ENCODE measurements at places on chromosomes 16 and 17.
A peak's percentile ranks its signal among the peaks of the same experiment; 100 is the strongest.

DNA sequence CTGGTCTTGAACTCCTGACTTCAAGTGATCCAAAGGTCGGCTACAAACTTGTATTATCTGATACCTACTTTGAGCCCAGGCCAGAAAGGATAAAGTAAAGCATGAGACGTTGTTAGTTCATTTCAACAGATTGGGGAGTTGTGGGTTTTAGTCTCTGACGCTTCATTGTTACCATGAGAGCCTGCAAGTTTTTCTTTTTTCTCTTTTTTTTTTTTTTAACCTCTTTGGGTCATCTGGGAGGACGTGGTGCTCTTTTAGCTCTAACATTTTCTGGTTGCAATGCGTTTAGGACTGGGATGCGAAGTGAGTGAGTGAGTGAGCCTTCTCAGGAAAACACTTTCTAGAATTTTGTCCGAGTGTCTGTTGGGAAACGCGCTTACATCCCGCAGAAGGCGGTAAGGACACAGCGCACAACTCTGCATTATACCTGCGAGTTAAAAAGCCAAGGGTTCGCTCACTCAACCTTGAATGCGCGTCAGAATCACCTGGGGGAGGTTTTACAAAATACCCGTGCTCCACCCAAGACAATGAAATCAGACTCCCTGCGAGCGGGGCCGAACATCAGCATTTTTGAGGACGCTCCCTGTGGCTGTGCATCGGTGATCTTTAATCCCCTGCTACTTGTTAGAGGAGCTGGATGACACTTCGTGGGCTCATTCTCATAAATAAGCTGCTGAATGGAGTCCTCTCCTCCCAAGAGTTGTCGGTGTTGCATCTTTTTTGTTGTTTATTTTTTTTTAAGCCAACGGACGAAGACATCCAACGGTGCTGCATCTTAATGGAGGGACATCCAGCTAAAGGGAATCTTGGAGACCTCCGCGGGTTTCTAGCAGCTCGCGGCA lies 629 bp upstream of the RNF135 start:
- no peak for DNase-seq

DNA sequence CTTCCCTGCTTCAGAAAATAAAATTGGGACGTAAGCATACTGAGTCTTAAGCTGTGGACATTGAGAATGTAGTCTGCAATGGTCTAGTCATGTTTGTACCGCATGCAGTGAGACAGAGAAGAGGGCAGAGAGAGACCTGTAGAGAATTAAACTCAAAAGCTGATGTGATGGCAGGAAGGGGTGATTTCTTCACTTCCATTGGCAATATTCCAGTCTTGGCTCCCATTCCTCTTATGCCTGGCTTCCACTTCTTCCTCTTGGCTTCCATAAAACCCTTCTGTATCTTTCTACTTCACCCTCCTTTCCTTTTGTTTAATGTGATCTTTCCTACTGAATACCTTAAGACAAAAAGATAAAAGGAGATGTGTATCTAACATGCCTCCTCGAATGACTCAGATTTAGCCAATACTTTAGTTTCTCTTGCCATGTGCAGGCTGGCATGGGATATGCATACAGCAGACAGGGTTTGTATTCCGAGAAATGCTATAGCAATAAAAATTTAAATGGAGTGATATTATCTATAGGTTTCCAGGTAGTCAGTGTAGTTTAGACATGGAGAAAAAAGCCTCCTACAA lies 423.1 kb upstream of the DYNLRB2 start:
- no peak for DNase-seq

GRCh38 chr17:19992803-19993713 lies 15.4 kb upstream of the AKAP10 start:
- DNase-seq, result peak; percentile 60

DNA sequence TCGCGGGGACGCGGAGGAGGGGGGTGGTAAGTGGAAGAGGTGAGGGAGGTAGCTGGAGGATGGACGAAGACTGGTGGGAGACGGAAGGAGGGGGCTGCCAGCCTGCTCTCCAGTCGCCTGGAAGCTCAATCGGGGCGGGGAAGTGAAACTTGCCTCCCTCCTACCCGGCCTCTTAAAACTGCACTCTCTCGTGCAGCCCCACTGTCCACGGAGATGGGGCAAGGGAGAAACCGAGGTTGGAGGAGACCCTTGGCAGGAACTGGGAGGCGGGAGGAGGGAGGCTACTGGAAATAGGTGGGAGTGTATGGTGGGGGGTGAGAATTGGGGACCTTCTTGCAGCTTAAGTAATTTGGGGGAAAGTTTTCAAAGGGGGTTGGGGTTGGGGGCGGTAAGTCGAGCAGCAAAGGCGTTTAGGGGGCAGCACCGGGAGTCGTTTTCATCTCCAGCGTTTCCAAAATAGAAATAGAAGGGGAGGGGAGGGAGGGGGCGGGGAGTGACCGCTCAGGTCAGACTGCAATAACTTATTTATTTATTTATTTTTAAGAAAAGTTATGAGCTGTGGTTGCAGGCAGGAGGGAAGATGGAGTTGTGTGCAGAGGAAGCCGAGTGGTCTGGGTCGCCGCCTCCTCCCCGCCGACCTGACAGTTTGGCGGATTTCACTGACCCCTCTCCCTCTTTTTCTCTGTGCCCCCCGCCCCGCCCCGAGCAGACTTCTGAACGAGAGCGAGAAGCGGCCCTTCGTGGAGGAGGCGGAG lies 1.4 kb downstream of the SOX9 start:
- DNase-seq, result no peak

DNA sequence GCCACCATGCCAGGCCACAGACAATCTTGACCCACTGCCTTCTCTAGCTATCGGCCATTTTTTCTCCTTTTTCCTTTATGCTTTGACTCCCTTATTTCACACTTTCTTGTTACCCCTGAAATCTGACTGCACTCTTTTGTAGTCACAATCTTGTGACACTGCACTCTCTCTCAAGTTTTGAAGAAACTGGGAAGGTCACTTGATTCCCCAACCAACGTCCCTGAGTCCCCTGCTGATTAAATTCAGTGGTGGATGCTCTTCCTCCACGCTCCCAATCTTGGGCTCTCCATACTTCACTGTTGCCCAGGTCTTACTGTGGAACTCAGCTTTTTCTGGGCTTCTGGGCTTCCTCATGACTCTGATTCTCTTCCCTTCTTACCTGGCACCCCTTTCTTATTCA lies 33.9 kb downstream of the PECAM1 start:
- DNase-seq, result no peak

DNA sequence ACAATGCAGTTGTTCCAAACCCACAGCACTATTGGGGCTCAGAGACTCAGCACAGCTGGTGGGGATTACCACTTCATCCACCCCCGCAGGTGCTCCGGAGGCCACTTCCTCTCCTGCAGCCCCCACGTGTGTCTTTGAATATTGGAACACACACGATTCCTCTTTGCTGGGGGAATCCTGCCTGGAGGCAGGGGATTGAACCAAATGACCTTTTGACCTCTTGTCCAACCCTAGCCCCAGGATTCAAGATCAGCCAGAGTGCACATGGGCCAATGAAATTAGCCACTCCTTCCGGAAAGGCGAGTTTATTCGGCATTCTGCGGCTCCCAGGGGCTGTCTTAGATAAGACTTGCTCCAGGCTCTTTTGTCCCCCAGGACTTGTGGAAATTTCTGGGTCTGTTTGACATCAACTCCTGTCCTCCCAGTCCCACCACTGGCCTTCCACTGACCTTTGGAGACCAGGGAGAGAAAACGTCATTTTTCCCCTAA lies 350.2 kb downstream of the FOXL1 start:
- DNase-seq, result no peak
